CD4-positive, alpha-beta T cell treated with Interleukin-21 for 1 hour (primary cell): ENCODE measurements at places on chromosomes 11 and 22.

GRCh38 chr11:67033661-67034166 lies 10.8 kb downstream of the SYT12 start:
- no peak for DNase-seq

DNA sequence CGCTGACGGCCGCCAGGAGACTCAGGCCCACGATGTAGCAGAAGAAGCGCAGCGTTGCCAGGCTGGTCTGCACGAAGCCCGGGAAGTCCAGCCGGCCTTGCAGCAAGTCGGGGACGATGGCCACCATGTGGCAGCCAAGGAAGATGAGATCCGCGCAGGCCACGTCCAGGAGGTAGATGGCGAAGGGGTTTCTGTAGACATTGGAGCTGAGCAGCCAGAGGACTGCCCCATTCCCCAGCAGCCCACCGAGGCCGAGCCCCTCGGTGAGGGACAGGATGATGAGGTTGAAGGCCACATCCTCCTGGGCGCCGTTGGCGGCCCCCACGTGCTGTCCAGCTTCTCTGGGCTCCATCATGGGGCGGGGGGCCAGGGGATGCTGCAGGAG lies 3.8 kb downstream of the MRGPRE start:
- DNase-seq: no peak

DNA sequence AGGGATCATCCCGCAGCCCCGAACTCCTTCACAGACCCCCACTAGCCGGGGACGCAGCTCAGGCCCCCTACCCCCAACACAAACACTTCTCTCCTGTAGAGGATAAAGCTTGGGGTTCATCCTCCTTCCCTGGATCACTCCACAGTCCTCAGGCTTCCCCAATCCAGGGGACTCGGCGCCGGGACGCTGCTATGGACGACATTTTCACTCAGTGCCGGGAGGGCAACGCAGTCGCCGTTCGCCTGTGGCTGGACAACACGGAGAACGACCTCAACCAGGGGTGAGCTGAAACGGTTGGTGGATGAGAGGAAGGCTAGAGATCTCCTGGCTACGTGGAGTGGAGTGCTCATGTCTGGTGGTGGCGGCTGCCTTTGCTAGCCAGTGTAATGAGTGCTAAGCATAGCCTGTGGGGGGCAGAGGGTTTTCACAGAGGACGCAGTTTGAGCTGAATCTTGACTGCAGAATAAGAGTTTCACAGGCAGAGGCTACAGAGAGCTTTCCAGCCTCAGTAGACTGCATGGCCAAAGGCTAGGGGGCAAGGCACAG lies 580 bp downstream of the ILK start:
- peak; percentile 70 for DNase-seq

DNA sequence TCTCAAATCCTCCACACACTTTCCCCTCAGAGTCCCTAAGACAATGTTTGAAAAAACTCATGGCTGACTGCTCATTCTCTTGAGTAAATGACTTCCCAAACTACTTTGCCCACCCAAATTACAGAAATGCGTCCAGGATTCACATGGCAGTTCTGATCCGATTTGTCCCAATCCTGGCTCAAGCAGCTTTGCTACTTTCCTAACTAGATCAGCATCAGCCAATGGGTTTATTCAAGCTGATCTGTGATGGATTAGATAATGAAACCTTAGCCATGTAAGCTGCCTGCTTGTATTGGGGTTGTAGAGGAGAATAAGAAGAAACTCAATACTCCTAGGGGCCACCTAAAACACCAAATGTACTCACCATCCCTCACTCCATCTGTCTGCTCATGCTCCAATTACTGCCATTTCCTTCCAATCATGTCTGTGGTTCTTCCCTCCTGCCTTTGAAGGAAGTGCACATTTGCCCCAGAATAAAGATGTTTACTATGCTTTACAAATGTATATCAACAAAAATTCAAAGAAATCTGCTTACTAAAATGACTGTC lies 6.9 kb downstream of the RBFOX2 start:
- no peak for DNase-seq

- DNase-seq: peak; percentile 29
These were observed 15.4 kb downstream of the FAM83F start for GRCh38 chr22:40009951-40010671.

DNA sequence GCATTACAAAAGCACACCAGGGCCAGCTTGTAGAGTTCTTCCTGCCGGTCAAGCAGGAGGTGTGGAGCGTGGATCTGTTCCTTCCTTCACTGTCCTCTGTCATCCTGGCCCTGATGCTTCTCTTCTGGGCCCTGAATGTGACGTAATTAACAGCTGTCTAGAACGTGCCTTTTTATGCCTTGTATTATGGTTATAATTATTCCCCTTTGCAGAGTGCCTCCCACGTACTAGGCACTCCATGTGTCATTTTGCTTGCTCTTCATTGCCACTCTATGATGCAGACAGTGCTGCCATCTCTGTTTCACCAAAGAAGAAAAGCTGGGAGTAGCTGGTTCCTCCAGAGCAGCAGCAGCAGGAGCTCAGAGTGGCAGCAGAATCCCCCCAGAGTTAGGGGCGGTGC lies 132.1 kb upstream of the TTC12 start:
- no peak for DNase-seq

GRCh38 chr11:57155838-57156607 lies 25.7 kb upstream of the LRRC55 start:
- DNase-seq: no peak
